Right hindlimb (tissue), 1 donor: ENCODE measurements at places on chromosomes 2 and 18.

DNA sequence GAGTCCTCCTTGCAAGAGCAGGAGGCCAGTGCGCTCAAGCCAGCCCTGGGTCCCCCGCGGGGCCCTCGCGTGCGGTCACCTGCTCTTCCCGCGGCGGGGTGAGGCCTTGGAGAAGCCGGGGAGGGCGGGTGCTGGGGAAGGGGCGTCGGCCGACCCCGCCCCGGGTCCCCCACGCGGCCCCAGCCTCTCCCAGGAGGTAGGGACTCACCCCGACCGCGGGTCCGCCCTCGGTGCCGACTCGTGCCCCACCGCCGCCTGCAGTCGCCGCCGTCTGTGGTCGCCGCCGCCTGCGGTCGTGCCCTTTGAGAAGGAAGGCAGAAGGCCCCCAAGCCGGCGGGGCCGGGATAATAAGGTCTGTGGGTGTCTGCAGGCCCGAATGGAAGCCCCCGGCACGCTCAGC lies 32.7 kb downstream of the SERPINB8 start:
- DNase-seq: no peak

DNA sequence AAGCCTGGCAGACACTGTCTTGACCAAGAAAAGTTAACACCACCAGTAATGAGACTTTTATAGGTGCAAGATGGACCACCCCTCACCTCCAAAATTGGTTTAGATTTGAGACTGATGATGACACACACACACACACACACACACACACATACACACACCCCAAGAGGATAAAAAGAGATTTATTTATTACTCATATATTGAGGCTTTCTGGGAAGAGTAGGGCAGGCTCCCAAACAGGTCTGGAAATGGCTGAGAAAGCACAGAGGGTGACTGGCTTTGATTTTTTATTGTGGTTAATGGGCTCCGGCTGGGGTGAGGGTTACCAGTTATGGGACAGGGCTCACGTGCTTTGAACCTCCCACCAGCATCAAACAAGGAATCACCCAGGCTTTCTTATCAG lies 54.2 kb upstream of the ADAM23 start:
- no peak for DNase-seq

GRCh38 chr2:201858281-201859184 lies 52.2 kb downstream of the CDK15 start:
- peak; percentile 27 for DNase-seq

DNA sequence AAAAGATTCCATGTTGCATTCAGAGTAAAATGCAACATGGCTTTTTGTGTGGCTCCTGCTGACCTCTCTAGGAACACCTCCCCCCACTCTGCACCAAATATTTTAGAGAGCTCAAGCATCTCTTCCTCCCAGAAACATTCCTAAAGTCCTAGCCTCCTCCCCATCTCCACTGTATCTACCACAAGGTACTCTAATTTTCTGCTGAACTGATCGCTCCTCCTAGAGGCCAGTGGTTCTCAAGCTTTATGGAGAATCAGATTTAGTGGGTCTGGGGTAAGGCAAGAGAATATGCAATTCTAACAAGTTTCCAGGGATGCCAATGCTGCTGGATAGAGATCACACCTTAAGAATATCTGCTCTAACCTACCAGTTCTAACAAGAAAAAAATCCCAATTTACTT lies 89.5 kb upstream of the HNRNPA3 start:
- DNase-seq: no peak

DNA sequence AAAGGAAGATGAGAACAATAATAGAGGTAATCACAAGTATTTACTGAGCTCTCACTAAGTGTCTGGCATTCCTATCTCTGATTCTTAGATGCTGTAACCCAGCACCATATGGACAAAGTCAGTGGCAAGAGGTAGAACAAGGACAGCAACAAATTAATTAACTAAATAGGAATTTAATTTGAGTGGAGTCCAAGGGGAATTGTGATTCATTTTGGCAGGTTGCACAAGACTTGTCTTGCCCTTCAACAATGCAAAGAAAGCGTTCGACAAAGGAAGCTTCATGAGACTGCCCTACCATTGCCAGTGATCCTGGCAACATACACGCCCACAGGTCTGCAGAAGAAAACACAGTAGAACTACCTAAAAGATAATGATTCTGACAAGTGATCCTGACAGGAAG lies 221.6 kb downstream of the RBM43 start:
- DNase-seq: no peak

GRCh38 chr2:21772624-21773023 lies 648.9 kb downstream of the TDRD15 start:
- no peak for DNase-seq

- DNase-seq: no peak
Measured at GRCh38 chr18:73880387-73880786, 267.2 kb downstream of the FBXO15 start.

DNA sequence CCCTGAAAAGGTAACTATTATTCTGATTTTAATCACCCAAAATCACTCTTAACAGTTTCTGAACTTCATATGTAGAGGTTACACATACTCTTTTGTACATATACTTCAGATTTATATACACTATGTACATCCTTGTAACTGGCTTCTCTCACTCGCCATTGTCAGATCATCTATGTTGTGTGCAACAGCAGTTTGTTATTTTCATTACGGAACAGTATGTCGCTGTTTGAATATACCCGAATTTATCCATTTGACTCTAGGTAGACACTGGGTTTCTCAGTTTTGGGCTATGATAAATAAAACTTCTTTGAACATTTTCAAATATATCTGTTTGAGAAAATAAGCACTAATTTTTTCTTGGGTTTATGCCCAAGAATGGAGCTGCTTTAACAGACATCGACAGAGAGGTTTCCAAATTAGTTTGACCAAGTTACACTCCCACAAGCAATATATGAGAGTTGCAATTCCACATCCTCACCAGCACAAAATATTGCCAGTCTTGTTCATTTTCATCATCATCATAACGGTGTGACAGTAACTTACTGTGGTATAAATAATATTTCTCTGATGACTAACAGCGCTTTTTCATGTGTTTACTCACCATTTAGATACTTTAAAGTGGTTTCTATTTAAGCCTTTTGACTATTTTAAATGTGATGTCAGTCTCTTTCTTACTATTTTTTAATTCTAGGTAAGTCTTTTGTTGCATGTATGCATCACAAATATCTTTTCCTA lies 80.9 kb downstream of the SMC6 start:
- DNase-seq: no peak

GRCh38 chr18:40056079-40056692 lies 1898.8 kb upstream of the PIK3C3 start:
- DNase-seq: peak; percentile 18

GRCh38 chr2:138086576-138086975 lies 122.3 kb downstream of the HNMT start:
- peak; percentile 27 for DNase-seq

DNA sequence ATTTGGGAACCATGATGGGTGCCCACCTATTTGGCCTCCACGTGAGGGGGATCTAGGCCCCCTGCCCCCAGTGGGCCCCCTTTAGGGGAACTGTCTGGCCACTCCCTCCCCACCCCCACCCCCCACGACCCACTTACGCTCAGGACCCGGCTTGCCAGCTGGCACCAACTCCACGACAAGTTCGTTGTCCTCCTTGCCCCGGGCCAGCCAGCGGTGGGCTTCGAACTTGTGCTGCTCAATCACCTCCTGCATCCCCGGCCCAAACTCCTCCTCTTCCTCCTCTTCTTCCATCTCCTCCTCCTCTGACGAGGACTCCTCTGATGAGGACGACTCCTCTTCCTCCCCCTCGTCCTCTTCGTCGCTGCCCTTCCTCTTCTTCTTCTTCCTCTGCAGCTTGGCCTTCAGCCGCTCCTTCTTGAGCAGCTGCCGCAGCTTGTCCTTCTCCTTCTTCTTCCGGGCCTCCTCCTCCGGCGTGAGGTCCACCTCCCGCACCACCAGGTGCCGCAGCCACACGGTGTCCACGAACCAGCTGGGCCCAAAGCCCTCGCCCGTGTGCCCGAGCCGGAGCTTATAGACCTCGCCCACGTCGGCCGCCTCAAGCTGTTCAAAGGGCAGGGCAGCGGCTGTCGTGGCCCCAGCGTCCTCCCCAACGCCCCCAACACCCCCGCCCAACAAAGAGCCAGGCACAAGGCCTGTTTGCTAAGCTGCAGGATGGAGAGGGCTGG lies 96.9 kb downstream of the LOXHD1 start:
- DNase-seq: no peak

DNA sequence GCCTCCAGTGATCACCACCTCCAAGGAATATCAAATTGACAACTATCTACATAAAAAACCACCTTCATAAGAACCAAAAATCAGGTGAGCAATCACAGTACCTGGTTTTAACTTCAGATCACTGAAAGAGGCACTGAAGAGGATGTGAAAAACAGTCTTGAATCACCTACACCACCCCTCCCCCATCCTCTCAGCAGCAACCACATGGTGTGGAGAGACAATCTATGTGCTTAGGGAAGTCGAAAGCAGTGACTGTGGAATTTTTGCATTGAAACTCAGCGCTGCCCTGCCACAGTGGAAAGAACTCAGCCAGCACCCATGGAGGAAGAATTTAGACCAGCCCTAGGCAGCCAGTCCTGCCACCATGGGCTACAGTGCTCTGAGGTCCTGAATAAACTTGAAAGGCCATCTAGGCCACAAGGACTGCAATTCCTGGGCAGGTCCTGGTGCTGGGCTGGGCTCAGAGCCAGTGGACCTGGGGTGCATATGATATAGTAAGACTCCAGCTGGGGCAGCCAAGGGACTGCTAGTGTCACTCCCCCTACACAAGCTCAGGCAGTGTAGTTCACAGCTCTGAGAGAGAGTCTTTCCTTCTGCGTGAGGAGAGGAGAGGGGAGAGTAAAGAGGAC lies 75.6 kb downstream of the ATL2 start:
- DNase-seq: no peak

DNA sequence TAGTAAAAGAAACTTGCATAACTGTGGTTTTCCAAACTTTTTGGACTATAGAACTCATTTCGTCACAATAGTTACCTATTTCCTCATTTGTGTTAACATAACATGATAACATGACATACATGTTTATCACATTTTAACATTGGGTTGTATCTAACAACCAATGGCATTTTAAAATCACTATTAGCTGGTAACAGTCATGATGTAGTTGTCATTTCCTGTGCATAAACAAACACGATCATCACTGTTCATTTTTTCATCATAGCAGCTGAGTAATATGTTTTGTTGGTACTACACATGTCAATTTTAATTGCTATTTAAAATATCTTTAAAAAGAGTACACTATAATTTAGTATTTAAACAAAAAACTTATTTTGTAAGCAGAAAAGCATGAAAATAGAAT lies 402.4 kb downstream of the SATB2 start:
- no peak for DNase-seq

- DNase-seq: no peak
Measured at GRCh38 chr2:181774685-181775084, 94.4 kb upstream of the NEUROD1 start.

DNA sequence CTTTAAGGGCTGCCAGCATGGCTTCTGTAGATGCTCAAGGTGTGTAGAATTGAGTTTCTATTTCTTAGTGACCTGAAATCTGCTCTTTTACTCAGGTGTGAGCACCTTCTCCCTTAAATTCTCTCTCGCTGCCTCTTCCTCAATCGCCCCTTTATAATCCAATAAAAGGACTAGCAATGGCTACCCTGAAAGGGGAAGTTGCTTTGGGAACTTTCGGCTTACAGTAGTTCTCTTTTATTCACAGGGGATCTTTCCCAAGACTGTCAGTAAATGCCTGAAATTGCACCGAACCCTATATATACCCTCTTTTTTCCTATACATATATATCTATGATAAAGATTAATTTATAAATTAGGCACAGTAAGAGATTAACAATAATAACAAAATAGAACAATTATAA lies 121.8 kb downstream of the ACTR3 start:
- no peak for DNase-seq

DNA sequence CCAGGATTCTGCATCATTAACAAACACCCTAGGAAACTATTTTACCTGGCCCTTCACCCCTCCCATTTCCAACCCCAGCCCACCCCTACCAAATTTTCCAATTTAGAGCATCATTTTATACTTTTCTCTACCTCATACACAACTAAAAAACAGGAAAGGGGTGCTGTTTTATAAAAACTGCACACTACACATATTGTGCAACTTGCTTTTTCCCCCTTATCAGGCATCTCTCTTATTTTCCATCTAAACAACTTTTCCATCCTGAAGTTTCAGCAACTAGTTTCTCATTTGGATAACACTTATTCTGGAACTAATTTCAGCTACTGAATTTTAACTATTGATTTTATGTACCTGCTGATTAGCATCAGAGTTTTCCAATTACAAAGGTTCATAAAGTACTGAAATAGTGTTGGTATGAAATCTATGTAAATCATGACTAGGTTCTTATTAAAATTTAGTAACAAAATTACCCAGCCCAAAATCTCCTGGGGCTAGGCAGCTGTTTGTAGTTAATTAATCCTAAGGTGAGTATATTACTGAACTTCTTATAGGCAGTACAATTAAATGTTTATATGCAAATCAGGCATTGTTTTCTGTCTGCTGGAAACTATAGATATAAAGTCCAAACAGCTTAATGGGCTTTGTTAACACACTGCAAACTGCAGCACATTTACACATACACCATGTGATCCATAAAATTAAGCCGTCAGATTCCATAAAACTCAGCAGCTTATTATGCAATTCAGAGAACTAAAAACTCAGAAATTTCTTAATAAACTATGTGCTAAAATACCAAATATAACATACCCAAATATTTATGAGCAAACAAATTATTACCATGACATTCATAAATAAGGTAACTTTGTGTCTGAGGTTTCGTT lies 7.9 kb downstream of the SF3B1 start:
- no peak for DNase-seq

DNA sequence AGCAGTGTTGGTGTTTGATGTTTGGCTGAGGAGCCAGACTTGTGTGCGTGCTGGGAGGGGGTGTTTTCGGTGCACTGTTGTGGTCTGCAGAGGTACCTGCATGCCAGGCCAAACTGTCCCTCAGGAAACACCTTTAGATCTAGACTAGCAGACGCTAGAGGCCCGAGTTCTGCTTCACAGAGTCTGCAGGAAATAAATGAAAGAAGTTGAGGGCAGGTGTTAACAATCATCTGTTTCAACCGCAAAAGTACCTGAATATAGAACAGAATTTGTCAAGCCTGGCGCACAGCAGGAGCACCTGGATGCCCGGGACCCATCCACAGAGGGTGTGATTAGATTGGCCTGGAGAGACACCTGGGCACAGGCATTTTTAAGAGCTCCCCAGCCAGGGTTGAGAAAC lies 40.5 kb upstream of the REL start:
- no peak for DNase-seq

GRCh38 chr2:104932243-104932642 lies 78.3 kb downstream of the POU3F3 start:
- no peak for DNase-seq

DNA sequence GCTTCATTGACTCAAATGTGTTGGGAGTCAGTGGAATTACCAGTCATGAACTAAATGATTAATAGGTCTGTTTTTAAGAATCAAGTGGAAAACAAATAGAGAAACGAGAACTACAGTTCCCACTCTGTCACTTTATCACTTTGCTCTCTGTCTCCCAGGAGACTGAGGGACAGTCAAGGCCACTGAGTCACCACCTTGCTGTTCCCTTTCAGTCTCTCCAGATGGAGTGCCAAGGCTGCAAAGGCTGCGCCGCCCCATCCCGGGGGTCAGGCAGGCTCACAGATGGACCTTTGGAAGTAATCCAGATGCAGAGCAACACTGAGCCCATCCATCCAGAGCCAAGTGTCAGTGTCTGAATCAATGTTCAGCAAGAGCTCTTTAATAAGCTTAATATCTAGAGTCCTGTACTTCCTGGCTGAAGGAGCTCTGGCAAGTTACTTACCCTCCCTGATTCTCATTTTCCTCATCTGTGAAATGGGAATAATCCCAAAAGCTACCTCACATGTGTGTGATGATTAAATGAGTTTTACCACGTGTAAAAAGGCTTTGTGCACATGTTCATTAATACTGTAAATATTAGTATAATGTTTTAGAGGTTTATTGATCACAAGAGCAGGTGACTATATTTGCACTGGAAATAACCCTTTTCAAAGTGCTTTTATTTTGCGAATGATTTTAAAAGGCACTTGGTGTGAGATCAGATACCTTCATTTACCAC lies 43.0 kb upstream of the EFEMP1 start:
- no peak for DNase-seq
